ENCODE measurements at places on chromosomes 13 and 19.

DNA sequence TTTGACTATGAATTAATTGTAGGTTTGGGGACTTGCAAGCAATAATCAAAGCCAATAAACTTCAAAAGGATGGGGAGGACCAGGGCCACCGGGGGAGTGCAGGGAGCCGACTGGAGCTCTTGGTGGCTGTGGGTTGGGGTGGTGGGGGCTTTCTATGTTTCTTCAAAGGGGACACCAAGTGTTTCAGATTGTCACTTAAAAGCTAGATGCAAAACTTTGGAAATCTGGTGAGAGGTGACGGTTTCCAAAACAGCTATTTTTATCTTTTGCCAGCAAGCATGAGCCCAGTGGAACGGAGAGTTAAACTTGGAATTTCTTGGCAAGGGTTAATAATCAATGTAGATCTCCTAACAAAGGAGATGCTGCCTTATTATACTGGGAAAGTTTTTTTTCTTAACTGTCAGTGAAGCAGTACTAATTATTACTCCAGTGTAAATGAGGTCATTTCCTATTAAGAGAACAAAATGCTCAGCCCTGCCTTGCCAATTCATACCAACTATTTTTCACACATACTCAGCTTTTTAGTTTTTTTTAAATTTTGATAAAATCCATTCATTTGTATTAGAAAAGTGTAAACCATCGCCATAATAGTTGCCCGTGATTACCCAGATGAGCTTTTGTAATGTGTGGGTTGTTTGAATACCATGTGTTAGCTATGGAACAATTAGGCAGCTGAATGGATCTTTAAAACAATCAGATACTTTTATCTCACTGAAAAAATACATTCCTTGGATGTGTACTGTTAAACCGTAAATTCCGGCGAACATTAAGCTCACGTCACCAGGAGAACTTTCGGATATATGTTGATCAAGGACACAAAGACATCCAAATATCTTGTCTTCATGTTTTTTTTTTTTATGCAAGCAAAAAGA lies 95.9 kb upstream of the ZNF536 start:
- DNase-seq = no peak

DNA sequence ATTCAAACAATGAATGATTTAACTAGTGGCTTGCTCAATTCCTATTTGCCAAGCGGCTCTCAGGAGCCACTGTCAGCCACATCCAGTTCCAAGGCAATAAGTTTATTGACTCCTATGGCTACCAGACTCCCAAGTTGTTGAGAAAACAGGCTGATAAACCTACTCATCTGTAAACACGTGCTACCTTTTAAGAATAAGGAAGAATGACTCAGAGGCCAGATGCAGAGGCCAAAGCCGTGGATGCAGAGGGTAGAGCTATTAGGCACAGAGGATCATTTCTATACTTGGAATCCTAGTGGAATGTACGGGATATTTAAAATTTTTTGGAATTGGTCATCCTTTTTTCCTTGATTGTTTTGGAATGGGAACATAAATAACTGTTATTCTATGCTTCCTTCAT lies 1921.1 kb downstream of the OLFM4 start:
- DNase-seq = no peak

- peak; percentile 42 for DNase-seq
Observed at GRCh38 chr13:78022164-78022877, 103.7 kb upstream of the EDNRB start.

DNA sequence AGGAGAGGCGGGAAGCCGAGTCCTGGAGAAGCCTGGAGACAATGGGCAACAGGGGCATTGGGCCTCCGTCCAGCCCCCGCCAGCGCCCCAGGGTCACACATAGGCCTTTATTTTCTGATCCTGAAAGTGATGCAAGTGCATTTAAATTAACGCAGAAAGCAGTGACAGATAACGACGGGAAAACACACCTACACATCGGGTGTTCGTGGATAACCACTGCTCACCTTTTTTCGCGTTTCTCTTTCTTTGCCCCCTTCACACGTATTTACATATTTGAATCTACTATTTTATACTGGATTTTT lies 30.4 kb upstream of the GRTP1 start:
- no peak for DNase-seq

- no peak for DNase-seq
Observed at GRCh38 chr19:14433554-14434501, 722 bp downstream of the PKN1 start.

DNA sequence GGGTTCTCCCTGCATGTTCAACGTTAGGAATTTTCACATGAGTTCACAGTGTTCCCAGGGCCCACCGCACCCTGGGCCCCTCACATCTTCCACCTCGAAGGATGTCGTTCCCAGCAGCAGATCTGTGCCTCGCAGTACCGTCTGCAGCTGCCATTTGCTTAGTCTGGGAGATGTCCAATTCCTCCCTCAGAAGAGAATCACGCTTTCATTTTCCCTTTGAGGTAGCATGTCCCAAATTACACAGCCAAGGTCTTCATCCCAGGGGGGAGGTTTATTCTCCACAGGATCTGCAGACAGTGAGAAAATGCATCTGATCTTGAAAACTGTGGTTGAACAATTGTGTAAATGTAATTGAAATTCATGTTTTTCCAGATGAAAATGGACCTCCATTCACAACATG lies 150.2 kb downstream of the DCT start:
- DNase-seq = no peak

GRCh38 chr19:51351266-51351990 lies 9.5 kb upstream of the VSIG10L start:
- DNase-seq = no peak

GRCh38 chr13:113967206-113967720 lies 6.6 kb downstream of the C13orf46 start:
- no peak for DNase-seq

DNA sequence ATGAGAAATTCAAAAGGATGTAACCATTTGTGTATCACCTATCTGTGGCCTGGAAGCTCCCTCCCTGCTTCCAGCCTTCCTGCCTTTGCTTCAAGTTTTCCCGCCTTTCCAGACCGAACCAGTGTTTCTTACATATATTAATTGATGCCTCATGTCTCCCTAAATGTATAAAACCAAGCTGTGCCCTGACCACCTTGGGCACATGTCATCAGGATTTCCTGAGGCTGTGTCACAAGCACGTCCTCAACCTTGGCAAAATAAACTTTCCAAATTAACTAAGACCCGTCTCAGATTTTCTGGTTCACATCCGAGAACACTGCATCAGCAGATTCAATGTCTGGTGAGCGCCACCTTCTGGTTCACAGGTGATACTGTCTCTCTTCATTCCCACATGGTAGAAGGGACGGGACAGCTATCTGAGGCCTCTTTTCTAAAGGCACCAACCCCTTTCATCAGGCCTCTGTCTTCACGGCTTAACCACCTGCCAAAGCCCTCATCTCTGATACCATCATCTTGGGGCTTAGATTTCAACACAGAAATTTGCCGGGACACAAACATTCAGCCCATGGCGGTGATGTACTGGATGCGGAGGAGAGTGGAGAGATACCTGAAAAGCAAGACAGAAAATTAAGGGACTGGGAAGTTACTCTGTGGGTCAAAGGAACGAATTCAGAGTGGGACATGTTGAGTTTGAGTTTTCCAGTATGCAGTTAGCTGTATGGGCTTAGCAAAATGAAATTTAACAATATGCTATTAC lies 58.7 kb upstream of the PABPC3 start:
- peak; percentile 42 for DNase-seq

- no peak for DNase-seq
Observed at GRCh38 chr13:99154064-99154463, 46.6 kb upstream of the UBAC2 start.
